Fibroblast of the conjunctiva (primary cell): ENCODE measurements at places on chromosomes 6 and 20.

GRCh38 chr6:129766959-129767728, 57.2 kb upstream of the ARHGAP18 start:
- DNase-seq = no peak

- DNase-seq = no peak
Measured at GRCh38 chr20:4247261-4247660, 231.9 kb upstream of the RNF24 start.

DNA sequence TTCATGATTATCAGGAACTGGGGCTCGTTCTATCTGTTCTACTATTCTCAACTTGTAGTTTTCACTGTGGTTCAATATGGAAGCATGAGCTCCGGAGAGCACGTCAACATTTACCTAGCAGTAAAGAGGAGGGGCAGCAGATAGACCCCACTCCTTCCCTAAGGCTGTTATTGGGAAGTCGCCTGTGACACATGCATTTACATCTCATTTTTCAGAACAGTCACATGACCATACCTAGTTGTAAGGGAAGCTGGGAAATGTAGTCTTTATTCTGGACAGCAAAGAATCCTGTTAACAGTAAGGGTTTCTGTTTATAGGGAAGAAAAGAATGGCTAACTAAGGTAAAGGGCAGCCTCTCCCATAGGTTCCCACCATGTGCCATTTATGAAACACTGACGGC, 158.3 kb downstream of the ZFP64 start:
- DNase-seq = no peak

- no peak for DNase-seq
Measured at GRCh38 chr6:41941280-41942066, at the start of gene CCND3. Gene CCND3 (minus strand): TSS chr6:41941808. CDS start chr6:41941649, 159 bp downstream.

GRCh38 chr6:24960991-24961475, 25.3 kb upstream of the RIPOR2 start:
- DNase-seq = no peak

DNA sequence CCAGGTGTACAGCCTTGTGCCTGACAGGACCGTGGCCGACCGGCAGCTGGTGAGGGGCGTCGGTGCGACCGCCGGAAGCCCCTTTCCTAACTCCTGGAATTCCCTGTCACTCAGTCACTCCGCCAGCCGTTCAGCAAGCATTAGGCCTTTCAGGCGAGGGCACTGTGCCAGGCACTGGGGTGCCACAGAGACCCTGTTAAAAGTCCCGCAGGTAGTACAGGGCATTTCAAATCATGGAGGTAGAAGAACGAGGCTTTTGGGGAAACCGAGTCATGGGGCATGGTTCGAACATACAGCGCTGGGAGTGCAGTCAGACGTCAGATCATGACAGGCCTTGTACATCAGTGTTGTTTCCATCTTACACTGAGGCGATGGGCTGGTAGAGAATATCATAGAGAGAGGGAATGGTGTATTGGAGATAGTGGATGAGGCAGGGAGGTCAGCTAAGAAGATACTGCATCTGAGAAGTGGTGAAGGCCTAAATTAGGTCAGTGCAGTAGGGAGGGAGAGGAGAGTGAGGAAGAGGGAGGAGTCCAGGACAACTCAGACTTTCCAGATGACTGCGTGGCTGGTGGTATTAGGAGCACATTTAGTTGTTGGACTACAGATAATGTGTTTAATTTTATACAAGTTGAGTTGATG, 892 bp upstream of the DXO start:
- DNase-seq = peak; percentile 31

DNA sequence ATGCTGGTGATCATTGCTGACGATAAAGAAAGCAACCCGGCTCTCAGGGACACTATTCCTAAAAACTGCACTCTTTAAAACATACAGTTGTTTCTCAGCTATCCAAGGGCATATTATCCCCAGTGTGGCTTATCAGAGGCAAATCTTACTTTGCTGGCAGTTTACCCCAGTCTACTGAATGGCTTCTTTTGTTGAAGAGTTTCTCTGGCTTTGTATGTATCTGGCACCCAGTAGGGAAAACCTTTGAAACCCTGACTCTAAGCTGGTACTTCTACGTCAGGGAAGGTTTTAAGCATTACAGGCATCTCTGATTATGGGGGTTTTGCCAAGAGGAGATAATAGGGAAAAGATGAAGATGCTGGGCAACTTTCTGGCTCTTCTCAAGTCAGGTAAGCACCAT, 637.6 kb upstream of the CHD6 start:
- no peak for DNase-seq

DNA sequence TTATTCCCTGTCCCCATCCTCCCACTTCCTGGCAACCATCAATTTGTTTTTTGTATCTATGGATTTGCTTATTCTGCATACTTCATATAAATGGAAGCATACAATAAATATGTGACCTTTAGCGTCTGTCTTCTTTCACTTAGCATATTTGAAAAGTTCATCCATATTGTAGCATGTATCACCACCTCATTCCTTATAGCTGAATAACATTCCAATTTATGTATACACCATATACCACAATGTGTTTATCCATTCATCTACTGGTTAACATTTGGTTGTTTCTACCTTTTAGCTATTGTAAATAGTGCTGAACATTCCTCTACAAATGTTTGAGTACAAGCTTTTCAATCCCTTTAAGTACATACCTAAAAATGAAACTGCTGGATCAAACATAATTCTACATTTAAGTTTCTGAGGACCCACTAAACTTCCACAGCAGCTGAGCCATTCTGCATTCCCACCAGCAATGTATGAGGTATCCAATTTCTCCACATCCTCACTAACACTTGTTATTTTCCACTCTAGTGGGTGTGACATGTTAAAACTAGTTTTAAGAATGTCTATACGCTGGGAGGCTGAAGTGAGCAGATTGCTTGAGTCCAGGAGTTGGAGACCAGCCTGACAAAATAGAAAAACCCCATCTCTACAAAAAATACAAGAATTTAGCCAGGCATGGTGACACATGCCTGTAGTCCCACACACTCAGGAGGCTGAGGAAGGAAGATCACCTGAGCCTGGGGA, 32.9 kb downstream of the NUDT3 start:
- no peak for DNase-seq

- DNase-seq = no peak
Measured at GRCh38 chr6:22544476-22544875, 24.9 kb upstream of the HDGFL1 start.

DNA sequence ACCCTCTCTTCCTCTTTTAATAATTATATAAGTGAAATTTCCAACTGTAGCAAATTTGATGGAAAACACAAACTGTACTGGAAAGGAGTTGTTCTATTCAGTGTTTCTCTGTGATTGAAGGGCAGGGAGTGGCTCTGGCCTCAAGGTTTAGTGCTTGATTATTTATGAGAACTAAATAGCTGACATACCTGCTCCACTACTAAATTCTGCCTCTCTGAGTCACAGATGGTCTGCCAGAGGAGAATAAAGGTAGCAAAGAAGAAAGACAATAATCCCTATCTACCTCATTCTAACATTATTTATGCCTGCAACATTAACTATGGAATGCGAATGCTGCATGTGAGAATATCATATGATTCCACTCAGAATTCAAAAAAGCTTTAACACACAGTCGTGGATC, 9.3 kb downstream of the BMP5 start:
- DNase-seq = no peak

- DNase-seq = peak; percentile 1
Measured at GRCh38 chr6:101730954-101731353, 337.4 kb downstream of the GRIK2 start.

GRCh38 chr6:16619777-16620176, 141.5 kb downstream of the ATXN1 start:
- no peak for DNase-seq

- DNase-seq = peak; percentile 71
Measured at GRCh38 chr20:51660672-51661608, 107.2 kb downstream of the ATP9A start.

DNA sequence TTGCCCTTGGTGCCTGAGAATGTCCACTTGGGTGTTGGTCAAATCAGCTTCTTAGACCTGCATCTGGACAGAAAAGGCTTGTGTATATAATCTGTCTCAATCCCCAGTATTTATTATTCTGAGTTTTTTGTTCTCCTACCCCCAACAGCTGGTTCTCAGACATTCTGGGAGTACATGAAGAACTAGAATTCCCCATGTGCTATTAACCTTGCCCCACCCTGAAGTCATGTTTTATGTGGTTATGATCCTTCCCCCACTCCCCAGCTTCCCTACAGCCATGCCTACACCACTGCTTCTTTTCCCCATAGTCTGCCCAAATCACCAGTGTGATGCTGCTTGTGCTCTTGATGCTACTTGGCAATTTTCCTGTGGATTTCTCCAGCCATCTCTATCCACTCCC, 157.0 kb downstream of the ADAT2 start:
- no peak for DNase-seq

GRCh38 chr6:169271158-169271876, 17.7 kb upstream of the THBS2 start:
- DNase-seq = no peak

DNA sequence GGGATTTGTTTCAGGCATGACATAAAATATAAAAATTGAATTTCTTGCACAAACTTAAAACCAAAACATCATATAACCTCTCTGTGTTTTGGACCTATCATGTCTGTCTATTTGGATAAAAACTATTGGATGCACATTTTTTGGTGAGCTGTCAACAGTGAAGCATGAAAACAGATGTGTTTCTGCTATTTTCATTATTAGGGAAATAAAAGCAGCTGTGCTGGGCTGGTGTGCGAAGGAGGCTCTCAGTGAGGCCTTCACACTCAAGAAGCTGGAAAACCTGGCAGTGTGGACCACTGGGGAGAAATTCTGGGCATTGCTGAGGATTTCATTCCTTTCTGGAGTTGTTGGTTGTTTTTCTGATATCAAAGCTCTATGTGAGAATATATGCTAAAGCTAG, 395.3 kb downstream of the GJA1 start:
- DNase-seq = peak; percentile 34

- no peak for DNase-seq
Measured at GRCh38 chr20:19094959-19095541, 117.4 kb upstream of the SLC24A3 start.

- DNase-seq = no peak
Measured at GRCh38 chr6:25997921-25998320, 35.3 kb downstream of the TRIM38 start.

GRCh38 chr6:52620055-52620905, 43.4 kb upstream of the TRAM2 start:
- DNase-seq = no peak

GRCh38 chr6:14981960-14982359, 263.9 kb upstream of the JARID2 start:
- DNase-seq = no peak

DNA sequence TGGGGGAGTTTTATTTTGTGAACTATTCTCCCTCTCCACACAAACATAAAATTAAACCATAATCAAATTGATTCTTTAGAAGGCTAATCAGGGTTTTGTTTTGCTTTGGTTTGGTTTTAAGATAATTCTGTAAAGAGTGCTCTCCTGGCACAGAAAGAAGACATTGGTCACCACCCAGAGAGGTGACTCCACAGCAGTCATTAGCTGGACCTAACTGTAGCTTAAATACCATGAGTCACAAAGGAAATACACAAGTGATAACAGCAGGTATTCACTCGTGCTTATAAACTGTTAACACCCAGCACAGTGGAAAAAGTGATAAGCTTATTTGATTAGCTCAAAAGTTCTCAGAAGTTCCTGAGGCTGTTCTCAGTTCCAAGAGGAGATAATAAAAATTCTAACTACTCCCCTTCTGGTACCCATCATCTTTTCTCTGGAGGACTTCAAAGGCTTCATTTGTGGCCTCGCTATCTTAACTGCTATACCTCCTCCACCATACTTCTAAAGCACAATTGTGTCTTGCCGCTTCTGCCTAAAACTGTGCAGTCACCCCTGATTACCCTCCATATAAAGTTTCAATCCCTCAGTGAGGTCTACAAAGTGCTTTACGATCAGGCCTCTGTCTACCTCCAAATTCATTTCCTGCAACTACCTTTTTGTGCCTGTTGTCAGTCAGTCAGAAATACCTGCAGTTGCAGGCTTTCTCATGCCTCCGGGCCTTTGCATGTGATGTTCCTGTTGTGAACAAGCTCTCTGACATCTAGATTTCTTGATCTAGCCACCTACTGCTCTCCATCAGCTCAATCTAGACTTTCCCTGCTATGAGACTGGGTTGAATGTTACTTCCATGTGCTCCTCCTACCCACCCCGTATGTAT, 201.1 kb downstream of the SAMD5 start:
- DNase-seq = no peak

DNA sequence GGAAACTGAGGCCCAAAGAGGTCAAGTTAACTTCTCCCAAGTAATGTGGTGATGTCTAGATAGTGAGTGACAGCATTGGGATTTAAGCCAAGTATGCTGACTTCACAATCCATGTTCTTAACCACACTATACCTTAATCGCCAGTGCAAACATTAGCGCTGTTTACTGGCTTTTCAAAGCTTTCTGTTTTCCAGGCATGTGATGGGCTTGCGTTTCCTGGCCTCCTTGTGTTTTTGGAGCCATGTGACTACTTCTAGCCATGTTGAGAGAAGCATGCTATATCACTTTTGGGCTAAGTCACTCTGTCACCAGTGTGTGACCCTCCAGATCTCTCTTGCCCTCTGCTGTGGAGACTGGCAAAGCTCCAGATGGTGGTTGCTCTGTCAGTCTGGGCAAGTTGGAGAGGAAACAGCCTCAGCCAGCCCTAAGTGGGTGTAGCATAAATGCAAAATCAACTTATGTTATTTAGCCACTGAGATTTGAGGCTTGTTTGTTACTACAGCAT, 76.9 kb downstream of the ANKRD6 start:
- DNase-seq = no peak

GRCh38 chr20:5996765-5997164, 46.3 kb downstream of the MCM8 start:
- DNase-seq = no peak

- DNase-seq = no peak
Measured at GRCh38 chr20:15716256-15716655, 857.0 kb downstream of the KIF16B start.

- DNase-seq = no peak
Measured at GRCh38 chr20:62537649-62538292, 62.0 kb upstream of the GATA5 start.

GRCh38 chr6:118596774-118597320, 48.8 kb downstream of the PLN start:
- DNase-seq = no peak

DNA sequence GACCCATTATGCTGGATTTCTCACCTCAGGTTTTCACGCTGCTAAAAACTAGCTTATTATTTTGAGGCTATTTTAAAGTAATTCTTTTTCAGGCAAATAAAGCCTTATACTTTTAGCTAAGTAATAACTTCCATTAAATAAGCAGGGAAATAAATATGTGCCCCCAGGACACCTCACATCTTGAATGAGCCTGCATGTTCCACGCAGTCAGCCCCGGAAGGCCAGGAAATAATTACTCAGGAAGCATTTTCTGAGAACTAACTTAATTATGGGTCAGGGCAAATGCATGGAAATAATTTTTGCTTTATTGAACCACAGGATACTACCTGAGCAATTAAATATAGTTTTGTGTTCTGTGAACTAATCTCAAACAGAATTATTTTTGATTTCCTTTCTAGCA, 41.1 kb downstream of the STX7 start:
- DNase-seq = no peak

DNA sequence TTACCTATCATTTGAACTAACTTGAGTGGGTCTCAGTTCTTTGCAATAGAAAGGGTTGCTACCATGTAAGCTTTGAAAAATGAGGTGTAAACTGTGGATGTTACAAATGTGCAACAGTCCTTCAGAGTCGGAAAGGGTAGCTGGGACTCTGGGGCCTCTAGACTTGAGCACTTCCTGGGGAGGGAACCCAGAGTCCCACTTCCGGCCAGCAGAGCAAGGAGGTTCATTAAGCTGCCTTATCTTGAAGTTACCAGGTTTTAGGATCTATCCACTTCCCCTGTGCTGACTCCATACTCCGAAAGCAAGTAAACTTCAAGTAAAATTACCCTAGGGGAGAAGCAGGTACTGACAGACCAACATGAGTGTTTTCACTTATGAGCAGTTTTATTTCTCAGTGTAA, 9.4 kb downstream of the TRIM10 start:
- no peak for DNase-seq
